ENCODE measurements at places on chromosomes 2 and 18.

DNA sequence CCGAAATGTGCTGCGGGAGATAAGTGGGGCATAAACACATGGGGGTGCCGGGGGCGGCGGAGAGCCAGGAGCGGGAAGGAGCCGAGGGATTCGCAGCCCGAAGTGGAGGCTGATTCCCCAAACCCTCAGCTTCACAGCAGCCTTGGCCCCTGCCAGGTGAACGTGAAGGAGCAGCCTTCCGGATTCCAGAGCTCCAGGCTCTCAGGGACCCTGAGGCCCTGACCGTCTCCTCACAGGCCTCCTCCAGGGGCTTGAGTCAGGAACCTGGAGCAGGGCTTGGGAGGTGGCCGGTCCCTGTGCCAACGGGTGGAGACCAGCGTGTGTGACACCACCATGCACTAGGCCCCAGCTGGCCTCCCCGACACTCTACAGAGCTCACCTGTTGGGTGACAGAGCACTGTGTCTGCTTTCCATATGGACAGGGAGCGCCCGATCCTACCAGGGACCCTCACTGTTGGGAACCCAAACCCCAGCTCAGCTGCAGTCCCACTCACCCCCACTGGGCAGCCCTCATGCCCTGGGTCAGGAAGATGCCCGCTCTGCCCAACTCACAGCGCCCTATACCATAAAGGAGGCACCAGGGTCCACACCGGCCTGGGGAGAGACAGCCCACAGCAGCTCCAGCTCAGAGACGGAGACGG is 117.6 kb upstream of the OTOS start:
- DNase-seq: no peak

DNA sequence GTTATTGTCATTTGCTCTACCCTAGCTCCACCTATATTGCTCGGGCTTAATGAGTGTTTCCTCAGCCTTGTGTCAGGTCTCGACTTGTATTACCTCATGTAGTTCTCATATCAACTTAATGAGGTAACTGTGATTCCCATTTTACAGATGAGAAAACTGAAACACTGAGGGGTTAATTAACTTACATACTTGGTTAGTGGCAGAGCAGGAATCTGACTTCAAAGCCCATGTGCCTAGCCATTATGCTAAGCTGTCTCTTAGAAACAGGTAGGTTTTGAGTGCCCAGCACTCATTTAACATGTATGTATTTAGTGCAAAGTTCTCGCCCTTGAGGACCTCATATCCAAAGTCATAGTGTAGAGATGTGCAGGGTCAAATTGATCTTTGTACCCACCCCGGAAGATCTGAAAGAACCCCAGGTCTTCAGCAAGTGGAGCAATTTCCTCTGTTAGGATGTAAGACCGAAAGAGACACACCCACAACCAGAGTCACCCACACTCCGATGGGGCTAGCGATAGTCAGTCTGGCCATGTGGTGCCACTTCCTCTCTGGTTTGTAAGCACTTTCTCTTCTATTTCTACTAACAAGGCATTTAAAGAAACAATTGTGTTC is 121.0 kb upstream of the SLC39A10 start:
- DNase-seq: no peak

DNA sequence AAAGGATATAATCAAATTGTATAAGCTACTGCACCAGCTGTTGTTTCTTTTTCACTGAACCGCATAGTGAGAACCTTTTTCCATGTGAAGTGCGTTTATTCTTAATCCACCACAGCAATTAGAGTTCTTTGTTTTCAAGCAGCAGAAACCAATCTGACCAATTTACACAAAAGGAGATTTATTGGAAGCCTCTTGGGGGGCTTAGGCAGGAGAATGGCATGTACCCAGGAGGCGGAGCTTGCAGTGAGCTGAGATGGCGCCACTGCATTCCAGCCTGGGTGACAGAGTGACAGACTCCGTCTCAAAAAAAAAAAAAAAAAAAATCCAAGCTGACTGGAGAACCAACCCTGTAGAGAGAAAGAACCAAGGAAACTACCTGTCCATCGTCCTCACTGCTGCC is 10.0 kb downstream of the ADNP2 start:
- DNase-seq: no peak

DNA sequence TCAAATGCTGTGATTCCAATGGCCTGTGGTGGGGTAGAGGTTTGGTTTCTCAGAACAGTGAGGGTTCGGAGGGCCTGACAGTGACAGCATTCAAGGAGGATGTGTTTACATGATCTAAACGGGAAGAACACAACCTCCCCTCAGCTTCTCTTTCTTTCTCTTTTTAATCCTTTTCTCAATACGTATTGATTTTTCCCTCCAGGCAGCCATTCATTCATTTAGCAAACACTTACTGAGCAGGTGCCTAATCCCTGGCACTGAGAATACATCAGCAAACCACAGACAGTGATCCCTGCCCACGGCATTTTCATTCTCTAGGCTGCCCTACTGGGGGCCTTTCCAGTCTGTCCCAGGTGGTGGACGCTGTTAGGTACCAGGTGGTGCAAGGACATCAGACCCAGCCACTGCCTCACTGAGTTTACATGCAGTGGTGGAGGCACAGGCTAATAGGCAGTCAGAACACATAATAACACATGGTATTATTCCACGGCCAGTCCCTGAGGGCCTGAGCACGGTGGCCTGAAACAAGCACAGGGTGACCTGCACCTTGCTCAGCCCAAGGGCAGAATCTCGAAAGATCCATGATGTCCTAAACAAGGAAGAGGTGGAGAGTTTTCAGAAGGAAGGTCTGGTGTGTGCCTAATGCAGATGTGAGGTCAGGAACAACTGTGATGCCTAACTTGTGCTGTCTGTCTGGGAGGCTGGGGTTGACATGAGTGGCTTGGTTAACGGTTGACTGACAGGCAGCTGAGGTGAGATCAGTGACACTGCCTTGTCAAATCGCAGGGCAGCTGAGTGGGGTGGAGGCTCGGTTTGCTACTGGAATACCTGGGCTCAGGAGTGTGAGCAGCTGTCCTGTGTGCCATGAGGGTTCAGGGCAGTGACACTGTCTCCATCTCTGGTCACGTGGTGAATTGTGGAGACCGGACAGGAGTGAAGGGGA is 785.5 kb upstream of the HS6ST1 start:
- no peak for DNase-seq

DNA sequence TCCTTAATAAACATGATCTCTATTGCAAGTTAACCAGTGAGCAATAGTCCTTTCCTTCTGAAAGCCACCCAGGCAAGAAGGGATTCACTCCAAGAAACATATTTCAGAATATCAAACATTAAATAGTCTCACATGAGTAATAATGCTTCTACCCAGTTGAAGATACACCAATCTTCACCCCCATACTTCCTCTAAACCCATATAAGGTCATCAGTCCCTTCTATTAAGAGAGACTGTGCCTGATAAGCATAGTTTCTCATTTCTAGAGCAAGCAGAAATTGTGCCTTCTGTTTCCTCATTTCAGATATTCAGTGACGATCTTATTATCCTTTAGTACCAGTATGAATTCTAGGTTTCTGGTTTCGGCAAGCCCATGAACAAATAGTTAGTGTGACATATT is 64.6 kb downstream of the DSEL start:
- DNase-seq: no peak

DNA sequence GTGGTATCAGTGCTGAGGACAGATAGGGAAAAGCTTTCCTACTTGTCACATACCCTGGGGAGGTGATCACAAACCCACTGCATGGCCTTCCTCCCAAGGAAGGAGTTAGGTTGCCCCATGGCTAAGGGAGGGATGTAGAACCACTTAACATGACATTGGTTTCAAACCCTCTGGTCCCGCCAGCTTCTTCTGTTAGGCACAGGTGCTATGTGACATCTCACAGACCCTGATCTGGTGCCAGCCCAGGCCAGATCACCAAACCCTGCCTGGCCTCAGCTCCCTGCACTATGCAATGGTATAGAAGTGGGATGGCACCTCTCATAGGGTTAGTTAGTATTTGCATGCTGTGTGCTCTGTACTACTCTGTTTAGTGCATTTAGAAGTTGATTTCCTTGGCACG is 58.0 kb downstream of the TCF7L1 start:
- no peak for DNase-seq

GRCh38 chr2:168396131-168396530 is 59.9 kb upstream of the CERS6 start:
- no peak for DNase-seq

DNA sequence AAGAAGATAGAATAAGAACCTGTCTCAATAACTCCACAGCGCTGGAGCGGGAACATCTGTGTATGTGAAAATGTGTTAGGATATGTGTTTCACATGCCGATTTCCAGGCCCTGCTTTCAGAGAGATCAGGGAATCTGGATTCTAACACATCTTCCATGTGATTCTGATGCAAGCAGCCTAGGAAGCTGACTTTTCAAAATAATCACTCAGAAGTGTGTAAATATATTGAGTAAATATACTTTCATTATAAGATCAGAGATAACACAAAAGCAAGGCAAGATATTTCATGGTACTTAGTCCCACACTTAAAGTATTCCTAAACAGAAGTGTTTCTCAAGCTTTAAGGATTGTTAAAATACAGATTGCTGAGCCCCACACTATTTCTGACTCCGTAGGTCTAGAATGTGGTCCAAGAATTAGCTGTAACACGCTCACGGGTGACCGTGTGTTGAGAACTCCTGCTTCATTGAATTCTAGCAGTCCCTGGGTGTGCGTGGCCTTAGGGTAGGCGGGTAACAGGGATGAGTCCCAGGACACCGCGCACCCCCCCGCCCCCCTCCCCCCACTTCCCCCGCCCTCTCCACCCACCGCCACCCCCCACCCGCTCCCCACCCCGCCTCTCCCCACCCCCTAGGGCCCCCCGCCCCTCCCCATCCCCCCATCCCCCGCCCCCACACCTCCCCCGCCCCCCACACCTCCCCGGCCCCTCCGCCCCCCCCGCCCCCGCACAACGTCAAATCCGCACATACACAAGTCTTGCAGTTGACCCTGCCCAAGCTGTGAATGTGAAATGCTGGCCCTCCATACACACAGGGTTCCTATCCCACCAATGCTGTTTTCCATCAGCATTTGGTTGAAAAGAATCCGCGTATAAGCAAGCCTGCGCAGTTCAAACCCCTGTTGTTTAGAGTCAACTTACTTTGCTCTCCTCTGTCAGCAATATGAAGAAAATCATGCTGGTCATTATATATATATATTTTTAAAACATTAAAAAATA is 94.2 kb upstream of the SLC39A10 start:
- no peak for DNase-seq

- no peak for DNase-seq
Measured at GRCh38 chr2:102179061-102179460, 7.8 kb upstream of the IL1RL2 start.

- no peak for DNase-seq
Measured at GRCh38 chr2:69205491-69205890, 181.5 kb downstream of the GFPT1 start.

GRCh38 chr2:41928526-41928925 is 119.3 kb upstream of the PKDCC start:
- DNase-seq: no peak

- no peak for DNase-seq
Measured at GRCh38 chr2:15260835-15261234, 300.3 kb downstream of the NBAS start.

- peak; percentile 90 for DNase-seq
Measured at GRCh38 chr2:201071479-201072200, at the start of the genes HYCC2 and NDUFB3. Gene HYCC2, minus strand, starts transcription at chr2:201071671. Its CDS starts 47,662 bp downstream, at chr2:201024009. Gene NDUFB3, plus strand, starts transcription at chr2:201072001. Its CDS starts 6,882 bp downstream, at chr2:201078883.

DNA sequence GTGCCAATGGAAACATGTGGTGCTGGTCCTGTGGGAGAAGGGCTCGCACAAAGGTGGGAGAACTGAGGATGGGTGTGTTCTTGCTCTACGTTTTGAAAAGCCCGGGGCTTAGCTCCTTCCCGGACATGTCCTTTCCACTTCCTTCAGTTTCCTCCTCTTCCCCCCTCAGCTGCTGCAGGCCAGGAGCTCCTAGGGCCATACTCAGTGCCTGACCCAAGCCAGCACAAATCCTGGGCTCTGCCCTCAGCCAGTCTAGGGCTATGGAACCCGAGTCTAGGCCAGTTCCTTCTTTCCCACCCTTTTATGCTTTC is 1.4 kb upstream of the SIX2 start:
- no peak for DNase-seq

- peak; percentile 27 for DNase-seq
Measured at GRCh38 chr2:207632575-207633493, 7.6 kb upstream of the METTL21A start.

- no peak for DNase-seq
Measured at GRCh38 chr2:239377591-239377990, 23.2 kb downstream of the HDAC4 start.

DNA sequence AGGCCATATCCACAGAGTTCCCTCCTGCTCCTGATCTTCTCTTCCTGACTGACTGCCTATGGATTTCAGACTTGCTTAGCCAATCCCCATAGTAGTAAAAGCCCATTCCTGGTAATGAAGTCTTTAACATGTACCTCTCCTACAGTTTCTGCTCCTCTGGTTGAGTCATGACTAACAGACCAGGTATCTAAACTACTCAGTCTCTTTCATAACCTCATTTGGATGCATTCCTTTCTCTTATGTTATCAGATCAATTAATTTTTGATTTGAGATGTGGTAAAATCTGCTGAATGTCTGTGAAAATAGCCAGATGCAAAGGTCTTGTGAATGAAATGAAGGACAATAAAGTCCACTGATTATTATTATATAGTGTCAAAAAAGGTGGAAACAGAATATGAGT is 198.0 kb downstream of the NBAS start:
- DNase-seq: no peak

GRCh38 chr18:59675346-59675745 is 21.9 kb downstream of the CCBE1 start:
- DNase-seq: no peak

GRCh38 chr2:12169721-12170120 is 423.3 kb downstream of the LPIN1 start:
- no peak for DNase-seq

- no peak for DNase-seq
Measured at GRCh38 chr2:3646446-3646845, 11.6 kb upstream of the ALLC start.

DNA sequence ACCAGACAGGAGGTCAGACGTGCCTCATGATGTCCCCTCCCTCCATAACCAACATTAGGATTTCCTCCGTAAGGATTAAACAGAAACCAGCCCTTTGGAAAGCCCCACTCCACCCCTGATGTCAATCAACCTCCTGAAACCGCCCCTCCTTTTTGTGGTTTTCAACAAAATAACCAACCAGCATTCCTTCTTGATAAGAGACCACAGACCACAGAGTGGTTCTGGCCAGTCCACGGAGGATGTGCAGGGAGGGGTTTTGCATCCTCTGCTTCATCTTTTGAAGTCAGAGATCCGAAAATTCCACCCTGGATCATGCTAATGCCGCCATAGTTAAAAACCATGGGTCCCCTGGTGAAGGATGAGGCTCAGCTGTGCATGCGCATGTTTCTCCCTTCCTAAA is 180.0 kb upstream of the CCDC150 start:
- DNase-seq: no peak
